Right lung (tissue), 10 donors: ENCODE measurements at places on chromosomes 7 and 10. TPM values are rescaled to one million over a fixed set of nuclear protein-coding genes. Genes with fewer than 3 reads are reported as not detected.

ATE1 gene
- polyA plus RNA-seq, result 36.8 TPM

PDZD7 gene
- 0.84 TPM for polyA plus RNA-seq

SPOCK2 gene
- 11.0 TPM for polyA plus RNA-seq

C7orf33 gene
- not detected for polyA plus RNA-seq

EMX2 gene
- polyA plus RNA-seq, result not detected

RET gene
- polyA plus RNA-seq, result 1.9 TPM

DIP2C gene
- 15.8 TPM for polyA plus RNA-seq

EPO gene
- 0.13 TPM for polyA plus RNA-seq

- DNase-seq, result no peak
These were observed 164.6 kb downstream of the TRIL start for GRCh38 chr7:28793381-28794085.

GRCh38 chr10:64191286-64191685 lies 670.1 kb downstream of the REEP3 start:
- no peak for DNase-seq

GRCh38 chr10:59243611-59244195 lies 67.3 kb downstream of the PHYHIPL start:
- DNase-seq, result no peak

DNA sequence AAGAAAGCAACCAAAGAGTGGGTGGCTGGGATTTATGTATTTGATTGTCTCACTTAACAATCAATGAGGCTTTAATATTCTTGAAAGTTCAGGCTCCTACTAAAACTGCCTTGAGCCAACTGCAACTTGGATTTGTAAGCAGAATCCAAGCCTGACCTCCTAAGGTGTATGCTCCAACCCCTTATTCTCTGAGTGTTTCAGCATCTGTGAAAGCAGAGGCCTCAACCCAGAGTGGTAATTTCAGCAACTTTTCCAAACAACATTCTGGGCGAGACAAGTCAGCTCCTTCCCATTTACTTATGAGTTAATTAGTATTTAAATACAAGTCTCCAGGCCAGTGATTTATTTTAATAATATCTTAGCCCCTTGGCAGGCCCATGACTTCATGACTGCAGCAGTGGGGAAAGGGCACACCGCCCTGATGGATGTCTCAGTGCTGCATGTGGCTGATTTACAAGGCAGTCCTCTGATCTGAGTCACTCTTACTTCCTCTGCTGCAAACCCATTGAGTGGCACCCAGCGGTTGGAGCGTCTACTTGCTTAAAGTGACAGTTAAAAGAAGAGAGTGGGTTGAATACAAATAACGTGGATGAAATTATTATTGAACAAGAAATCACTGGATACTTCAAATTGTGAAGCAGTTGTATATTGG lies 209.1 kb downstream of the TRIL start:
- DNase-seq, result no peak

- DNase-seq, result no peak
These were observed 13.1 kb upstream of the LIPF start for GRCh38 chr10:88651101-88651551.

- DNase-seq, result no peak
These were observed 17.0 kb downstream of the TMEM130 start for GRCh38 chr7:98852826-98853225.

DNA sequence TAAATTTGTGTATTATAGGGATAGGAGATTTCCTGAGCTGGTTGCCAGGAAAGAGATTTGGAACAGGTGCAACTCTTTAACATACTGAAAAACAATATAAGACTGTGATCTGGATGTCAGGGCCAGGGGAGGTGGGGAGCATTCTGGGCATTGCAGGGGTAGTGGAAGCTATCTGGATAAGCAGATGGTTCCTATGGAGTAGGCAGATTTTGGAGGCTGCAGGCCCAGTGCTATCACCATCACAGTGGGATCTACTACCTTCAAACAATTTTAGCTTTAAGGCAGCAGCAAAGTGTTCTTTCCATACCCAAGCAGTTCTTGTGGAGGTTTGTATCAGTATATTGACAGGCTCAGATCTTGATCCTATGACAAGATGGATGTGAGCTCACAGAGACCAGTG lies 71.1 kb downstream of the ADAM22 start:
- no peak for DNase-seq

GRCh38 chr7:46742601-46743000 lies 821.5 kb upstream of the IGFBP3 start:
- DNase-seq, result no peak

DNA sequence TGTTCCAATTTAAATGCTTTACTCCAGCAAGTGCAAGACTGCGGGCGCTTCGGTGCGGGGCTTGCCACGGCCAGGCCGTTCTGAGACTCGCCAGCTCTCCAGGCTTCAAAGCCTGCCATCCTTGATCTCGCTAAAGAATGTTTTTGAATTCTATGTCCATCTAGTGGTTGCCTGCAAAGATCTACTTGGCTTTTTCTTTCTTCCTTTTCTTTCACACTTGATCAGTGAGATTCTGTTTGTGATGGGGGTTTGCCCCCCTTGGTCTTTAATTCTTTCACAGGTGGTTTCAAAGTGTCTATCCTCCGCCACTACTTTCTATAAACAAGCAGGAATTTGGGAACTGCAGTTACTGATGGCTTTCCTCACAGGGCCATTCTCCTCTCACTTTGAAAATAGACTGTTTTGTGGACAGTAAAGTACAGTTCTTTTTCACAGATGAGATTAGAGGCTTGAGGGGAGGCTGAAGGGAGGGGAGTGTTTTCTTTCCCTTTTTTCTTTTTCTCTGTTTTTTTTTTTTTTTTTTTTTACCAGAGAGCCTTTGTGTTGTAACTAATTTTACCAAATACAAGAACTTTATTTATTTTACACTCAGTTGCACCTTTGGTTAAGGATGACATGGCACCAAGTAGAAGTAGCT lies 15.2 kb upstream of the FBXW4 start:
- DNase-seq, result no peak

- DNase-seq, result no peak
These were observed 5.1 kb downstream of the LMOD2 start for GRCh38 chr7:123660514-123661354.

GRCh38 chr10:17001297-17001744 lies 128.3 kb downstream of the CUBN start:
- DNase-seq, result no peak

- no peak for DNase-seq
These were observed 176.8 kb upstream of the AHR start for GRCh38 chr7:17121671-17122070.

DNA sequence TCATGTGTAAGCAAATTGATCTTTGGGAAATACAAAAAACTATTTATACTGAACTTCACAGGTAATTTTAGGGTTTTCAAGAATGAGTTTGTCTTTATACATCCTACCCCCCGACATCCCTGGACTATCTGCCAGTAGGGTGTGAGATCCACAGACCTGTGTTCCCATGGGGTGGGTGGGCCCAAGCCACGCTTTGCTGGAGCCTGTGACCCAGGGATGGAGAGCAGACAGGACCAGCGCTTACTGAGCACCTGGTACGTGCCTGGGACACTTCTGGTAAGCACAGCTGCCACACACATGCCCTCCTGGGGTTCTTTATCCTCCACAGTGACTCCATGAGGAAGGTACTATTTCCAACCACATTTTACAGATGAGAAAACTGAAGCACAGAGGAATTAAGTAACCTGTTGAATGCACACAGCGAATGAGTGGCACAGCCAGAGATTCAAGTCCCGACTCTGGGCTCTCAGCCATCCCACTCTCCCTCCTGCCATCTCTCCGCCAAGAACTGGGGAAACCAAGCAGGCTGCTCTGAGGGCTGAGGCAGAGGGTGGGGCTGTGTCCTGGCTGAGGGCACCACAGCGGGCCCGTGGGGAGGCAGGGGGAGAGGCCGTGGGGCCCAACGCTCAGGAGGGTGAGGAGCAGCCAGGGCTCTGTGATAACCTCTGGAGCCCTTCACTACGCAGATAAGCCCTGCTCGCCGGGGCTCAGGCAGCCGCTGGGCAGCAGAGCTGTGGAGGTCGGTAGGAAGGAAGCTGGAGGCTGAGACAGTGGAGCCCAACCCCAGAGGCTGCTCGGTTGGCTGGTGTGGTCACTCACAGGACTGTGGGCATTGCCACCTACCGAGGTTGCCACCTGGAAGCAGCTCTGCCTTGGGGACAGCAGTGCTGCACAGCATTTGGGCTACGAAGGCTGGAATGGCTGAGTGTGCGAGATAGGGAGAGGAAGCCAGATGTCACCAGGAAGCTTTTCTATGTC lies 124.2 kb downstream of the ARHGAP22 start:
- DNase-seq, result no peak

- DNase-seq, result no peak
These were observed 60.7 kb upstream of the FOXK1 start for GRCh38 chr7:4621396-4621795.

DNA sequence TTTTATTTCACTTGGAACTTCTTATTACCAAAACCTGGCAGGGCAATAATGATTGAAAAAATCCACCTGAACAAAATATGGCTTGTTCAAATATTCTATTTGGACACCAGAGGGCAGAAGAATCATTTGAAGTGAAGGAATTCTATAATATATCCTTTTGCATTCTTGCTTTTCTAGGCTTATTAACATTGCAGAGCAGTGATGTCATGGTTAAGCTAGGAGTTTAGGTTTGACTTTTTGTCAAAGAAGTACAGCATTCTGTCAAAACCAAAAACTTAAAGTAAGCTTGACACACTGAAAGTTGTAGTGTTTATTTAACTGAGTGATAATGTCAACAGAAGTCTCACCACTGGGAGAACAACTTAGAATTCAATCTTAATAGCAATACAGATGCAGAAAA lies 156.0 kb downstream of the SEMA3D start:
- DNase-seq, result peak; percentile 43

DNA sequence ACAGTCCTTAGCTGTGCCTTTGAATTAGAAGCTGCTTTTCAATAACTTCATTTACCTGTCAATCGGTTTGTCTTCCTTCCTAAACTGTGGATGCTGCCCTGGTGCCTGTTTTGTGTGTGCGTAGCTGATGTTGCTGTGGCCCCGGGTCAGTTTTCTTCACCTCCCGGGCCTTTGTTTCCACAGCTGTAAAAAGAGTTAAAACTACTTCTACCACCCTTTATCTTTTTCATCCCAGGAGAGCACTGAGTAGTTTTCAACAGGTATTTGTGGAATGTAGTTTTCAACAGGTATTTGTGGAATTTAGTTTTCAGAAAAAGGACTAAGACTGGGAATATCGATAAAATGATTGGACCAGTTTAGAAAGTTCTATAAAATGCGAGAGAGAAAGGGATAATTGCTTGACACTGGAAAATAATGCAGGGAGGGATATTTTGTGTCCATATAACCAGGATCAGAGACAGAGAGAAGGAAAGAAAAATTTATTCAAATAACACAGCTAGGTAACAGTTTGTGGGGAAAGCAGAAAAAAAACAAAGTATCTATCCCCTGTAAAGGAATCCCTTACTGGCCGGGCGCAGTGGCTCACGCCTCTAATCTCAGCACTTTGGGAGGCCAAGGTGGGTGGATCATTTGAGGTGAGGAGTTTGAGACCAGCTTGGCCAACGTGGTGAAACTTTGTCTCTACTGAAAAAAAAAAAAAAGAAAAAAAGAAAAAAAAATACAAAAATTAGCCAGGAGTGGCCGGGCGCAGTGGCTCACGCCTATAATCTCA lies 15.9 kb upstream of the IGF2BP3 start:
- no peak for DNase-seq

- no peak for DNase-seq
These were observed 5.9 kb upstream of the LGI1 start for GRCh38 chr10:93751832-93752231.

DNA sequence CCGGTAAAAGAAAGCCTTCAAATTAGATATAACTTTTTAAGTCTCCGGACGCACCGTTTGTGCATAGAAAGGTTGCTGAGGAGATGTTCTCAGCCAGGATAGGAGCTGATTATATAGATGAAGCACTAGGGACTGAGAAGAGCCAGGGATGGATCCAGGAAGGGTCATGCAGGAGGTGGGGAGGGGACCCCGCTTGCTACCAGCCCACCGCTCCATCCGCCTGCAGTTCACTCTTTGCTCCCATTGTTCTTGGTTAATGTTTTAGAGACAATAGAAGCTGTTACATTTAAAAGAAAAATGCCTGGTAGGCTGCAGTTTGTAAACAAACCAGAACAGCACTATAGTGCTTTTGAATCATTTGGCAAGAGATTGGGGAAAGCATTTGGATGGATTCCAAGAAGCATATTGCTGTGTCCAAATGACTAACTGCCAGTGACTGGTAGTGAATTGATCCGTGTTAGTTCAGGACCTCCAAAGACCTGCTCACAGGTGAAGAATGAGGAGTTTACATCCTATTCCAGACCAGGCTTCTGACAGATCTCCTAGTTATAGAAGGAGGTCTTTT lies 175.9 kb upstream of the TAC1 start:
- DNase-seq, result no peak

GRCh38 chr7:44229546-44230105 lies 28.8 kb downstream of the YKT6 start:
- no peak for DNase-seq

GRCh38 chr10:49243139-49243538 lies 54.9 kb upstream of the TMEM273 start:
- DNase-seq, result no peak

DNA sequence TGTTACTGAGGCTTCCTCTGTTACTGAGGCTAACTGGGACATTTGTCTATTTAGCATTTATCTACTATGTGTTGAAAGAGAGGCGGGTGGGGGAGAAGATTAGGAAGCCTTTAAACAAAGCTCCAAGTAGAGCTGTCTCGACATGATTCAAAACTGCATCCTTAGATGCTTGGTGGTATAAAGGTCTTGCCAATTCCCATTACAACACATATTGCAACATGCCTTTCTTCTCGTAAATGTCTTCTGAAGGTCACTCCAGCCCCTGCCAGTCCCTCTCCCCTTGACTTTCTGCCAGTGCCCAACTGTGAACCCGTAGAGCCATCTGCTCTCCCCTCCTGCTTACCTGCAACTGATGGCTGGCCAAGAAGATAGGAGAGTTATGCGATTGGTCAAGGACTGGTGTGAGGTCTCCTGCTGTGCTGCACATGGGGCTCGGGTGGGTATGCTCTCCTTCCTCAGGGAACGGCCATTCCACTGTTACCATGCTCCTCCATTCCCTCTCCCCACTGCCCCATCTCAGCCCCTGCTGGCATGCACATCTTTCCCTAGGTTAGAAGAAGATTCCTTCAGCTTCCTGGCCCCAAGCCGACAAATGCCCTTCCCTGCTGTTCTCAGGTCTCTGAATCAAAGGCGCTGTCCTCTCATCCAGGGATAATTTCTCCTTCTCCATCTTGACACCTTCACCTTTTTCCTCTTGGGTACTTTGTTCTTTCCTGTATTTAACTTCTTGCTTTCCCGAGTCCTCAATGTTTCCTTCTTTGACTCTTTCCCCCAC lies 43.6 kb upstream of the ZNF32 start:
- no peak for DNase-seq

- DNase-seq, result no peak
These were observed 2.9 kb downstream of the MLXIPL start for GRCh38 chr7:73621168-73622063.
